D721Med (cell line): ENCODE measurements at places on chromosomes 7 and 10.

DNA sequence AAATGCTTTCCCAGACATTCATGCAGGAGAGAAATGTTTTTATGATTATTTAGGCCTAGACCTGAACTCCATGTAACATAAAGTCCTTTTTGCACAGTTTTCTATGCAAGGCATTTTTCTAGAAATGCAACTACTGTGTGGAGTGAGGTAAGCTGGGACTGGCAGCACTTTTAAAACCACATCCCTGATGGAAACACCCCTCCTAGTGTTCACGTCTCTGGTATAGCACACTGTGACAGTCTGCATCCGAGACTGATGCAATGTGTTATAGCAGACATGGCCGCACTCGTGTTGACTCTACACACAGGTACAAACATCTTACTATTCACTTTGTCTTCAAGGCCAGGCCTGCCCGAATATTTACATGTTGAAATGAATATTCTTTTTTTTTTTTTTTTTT lies 19.3 kb upstream of the ERCC6 start:
- no peak for DNase-seq

DNA sequence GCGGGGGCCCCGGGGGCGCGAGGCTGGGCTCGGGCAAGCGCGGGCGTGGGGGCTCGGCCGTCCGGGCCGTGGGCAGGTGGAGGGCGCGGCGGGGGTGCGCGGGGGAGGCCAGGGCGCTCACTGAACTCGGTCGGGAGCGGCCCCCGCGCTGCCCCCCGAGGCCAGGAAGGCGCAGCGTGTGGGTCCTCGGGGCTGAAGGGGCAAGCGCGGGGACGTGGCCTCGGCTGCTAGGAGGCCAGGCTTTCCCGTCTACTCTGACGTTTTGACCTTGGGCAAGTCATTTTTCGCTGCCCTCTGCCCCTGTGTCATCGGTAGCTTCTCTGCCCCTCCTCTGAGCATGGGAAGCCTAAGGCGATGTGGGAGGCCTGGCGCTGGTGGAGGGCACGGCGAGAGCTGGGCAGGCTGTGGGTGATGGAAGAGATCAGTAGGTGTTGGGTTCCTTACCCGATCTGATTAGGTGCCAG lies 441 bp downstream of the FBH1 start:
- DNase-seq = no peak

- no peak for DNase-seq
Observed at GRCh38 chr7:18768256-18768655, 272.7 kb downstream of the HDAC9 start.

DNA sequence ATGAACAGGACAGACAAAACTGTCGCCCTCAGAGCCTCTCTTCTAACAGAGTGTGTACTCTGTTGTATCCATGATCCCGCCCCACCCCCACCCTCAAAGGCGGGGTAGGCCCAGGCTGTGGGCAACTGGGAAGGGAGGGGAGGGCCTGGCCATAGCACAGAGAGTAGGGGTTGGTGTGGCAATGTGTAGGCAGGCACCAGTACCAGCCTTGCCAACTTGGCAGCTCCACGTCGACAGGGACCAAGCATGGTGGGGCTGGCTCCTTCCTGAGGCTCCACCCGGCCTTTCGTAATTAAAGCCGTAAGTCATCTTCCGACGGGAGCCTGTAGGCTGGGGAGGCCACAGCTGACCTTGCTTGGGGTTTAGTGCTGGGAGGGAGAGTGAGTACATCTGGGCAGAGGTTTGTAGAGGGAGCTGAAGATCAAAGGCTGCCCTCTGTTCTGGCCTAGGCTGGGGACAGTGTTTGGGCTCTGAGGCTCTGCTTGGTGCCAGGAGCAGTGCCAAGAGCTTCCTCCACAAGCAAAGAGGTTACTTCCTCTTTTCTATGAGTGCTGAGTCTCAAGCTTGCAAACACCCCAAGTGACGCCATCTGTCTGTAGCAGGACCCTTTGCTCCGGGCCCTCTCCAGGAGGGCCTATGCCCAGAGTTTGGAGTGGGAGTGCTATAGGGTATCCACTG lies 121.6 kb downstream of the C10orf105 start:
- DNase-seq = no peak

DNA sequence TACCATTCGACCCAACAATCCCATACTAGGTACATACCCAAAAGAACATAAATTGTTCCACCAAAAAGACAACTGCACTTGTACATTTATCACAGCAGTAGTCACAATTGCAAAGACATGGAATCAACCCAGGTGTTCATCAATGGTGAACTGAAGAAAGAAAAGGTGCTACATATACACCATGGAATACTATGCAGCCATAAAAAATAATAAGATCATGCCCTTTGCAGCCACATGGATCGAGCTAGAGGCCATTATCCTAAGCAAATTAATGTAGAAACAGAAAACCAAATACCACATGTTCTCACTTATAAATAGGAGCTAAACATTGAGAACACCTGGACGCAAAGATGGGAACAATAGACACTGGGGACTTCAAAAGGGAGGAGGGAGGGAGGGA lies 79.3 kb upstream of the NEBL start:
- DNase-seq = no peak

- no peak for DNase-seq
Observed at GRCh38 chr7:259751-260405, 30.1 kb upstream of the FOXL3 start.

GRCh38 chr10:118818621-118819221 lies 64.0 kb upstream of the CACUL1 start:
- DNase-seq = no peak

GRCh38 chr7:101970801-101971200 lies 153.4 kb downstream of the CUX1 start:
- DNase-seq = no peak
